HCT116 (cell line): ENCODE measurements at places on chromosomes 1 and 21.
A peak's percentile ranks its signal among the peaks of the same experiment; 100 is the strongest.

DNA sequence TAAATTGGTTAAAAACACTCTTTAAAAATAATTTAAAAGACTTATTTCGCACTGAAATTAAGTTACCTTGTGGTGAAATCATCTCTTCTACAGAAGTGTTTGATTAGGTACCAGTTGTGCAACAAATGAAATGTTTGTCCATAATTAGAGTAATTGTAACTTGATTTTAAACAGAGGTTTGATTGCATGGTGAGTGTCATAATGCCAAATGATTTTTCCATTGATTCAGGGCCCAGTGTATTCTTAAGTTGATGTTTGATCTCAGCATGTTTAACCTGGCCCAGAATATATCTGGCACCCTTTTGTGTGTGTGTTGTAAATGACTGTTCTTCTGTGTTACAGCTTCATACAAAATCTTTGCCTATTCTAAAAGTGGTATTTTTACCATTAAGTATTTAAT is 28.5 kb downstream of the LRRC8B start:
- no peak for DNase-seq

DNA sequence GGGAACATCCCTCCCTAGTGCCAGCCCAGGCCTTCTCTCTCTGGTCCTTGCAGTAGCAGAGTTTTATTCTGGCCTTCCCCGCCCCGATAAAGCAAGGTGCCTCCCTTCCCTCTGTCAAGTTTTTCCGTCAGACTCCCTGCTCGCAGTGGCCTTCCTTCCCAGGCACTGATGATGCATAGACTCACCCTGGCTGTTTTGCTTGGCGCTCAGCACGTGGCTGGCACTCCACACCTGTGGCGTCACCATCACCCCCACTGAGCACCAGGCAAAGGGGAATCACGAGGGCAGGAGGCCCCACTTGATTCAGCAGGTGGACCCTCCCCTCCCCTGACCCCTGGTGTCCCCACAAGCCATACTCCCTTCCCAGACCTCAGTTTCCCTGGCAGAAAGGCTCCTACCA is 7.4 kb downstream of the SLC26A9 start:
- no peak for DNase-seq

DNA sequence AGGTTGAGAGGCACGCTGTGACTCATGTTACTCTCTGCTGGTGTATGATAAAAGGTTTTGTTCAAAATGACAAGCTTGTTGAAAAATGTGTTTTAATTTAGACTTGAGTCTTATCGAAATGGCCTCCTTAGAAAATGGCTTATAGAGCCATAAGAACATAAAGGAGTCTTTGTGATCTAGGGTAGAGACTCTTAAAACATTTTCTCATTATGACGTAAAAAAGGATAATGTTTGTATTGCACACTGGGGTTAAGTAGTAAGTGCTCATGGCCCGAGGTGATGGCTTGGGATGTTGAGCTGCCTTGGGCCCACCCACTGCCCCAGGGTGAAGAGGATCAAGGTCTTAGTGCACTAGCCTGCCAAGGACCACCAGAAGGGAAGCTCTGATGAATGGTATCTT is 117.4 kb downstream of the DISC1 start:
- no peak for DNase-seq

DNA sequence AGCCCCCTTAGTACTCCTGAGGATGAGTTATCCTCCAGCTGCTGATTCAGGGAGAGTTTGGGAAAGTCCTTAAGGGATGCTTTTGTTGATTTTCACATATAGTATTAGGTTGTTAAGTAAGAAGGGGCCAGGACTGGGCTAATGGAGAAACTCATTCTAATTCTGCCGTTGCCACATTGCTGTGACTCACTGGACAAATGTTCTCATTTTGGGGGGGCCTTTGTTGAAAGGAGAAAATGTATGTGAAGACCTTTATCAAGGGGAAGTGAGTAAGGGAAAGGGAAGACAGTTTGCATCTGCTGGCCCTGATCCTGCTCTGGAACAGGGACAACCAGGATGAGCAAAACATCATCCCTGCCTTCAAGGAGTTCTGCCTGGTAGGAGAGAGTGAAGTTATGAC is 123.2 kb upstream of the FGGY start:
- DNase-seq = no peak

DNA sequence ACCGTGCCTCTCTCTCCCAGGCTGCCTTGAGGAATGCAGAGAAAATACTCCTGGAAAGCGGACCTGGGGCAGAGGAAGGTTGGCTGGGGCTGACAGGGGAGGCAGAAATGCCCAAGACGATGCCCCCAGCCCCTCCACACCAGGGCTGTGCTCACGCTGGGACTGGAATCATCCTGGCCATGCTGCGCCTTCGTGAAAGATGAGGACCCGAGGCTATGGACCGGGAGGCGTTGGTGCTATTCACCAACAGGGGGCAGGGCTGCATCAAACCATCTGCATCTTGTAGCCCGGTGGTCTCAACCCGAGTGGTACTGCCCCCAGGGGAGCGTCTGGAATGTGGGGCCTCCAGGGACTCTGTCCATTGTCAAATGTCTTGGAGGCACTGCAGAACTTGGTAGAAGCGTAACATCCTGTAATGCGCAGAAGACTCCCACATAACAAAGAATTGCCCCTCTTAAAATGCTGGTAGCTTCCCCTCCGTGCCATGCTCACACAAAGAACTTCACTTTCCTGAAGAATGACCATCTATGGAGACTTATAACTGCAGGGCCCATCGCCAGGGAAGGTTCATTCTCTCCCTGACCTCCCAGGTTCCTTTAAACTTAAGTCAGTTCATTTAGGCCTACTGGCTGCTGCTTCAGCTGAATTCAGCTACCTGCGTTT is 251.2 kb downstream of the RRAGC start:
- DNase-seq = peak; percentile 8

DNA sequence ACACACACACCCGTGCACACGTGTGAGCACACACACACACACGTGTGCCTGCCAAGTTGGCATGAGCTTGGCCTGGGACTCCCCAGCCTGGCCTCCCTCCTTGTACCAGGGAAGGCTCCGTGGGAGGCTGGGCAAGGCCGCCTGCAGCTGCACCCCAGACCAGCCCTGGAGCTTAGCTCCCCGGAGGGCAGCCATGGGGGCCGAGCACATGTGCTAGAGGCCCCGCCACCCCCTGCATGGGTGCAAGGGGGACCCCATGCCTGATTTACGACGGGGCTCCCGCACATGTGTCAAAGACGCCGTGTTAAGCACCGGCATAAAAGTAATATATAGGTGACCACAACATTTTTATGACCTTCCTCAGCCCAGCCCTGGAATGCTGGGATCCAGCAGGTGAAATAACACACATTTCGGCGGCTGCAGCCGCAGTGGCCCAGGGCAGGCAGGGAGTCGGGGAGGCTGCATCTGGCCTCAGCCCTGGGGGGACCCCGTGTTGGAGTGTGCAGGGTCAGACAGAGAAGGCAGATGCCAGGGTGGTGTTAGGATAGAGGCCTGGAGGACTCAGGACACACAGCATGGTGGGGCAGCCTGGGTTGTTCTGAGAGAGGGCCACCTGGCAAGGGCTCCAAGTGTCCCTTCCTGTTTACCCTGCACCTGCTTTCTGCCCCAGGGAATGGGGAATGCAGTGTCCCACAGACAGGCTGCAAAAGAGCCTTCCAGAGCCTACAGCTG is 56.3 kb downstream of the WNT9A start:
- DNase-seq = no peak

DNA sequence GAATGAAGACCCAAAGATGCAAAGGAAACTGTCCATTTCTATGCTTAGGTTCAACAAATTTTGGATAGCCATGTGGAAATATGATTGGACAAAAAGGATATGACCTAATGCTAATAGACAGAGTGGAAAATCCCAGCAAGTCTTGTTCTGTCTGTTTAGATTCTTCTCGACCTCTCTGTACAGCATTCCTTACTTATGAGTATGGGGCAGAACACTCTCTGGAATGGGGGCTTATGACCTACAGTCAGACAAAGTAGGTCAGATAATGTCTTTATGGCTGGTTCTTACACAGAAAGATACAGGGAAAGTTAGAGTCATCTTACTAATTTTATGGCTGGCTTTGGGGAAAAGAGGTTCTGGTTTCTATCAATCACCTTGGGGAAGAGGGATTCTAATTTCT is 2.8 kb downstream of the GCSAML start:
- DNase-seq = no peak

- DNase-seq = no peak
These were observed 24.3 kb downstream of the GPSM2 start for GRCh38 chr1:108901106-108901505.

- no peak for DNase-seq
These were observed 198.9 kb upstream of the UBE2U start for GRCh38 chr1:64004451-64005025.

- no peak for DNase-seq
These were observed 9.5 kb downstream of the ERG start for GRCh38 chr21:38488640-38489270.

GRCh38 chr1:204074274-204075138 is 1.6 kb downstream of the SOX13 start:
- DNase-seq = no peak

DNA sequence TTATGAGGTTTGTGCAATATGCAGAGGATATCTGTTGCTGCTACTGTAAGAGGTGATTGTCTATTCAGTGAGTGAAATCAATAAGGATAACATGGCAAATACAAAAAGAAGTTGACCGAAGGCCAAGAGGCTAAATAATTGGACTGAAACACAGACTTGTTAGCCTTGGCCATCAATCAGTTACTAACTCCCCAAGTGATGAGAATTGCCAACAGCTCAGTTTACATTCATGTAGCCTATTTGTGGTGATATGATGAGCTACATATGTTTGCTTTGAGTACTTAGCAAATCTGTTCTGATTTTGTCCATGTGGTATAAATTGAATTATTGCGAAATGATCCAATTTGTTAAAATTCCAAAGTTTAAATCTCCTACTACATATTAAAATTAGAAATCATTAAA is 68.6 kb upstream of the VAV3 start:
- DNase-seq = no peak

DNA sequence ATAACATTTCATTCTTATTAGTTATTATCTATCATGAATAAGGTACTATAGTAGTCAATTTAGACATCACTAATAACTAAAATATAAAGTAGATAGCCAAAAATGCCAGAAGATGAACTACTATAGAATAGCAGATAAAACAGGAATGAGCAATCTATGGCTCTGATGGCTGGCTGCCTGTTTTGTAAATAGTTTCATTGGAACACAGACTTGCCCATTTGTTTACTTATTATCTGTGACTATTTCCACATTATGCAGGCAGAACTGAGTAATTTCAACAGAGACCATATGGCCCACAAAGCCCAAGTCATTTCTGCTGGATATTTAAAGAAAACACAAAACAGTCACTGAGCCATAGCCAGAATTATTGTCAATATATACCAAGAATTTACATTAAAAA is 222.1 kb downstream of the COL24A1 start:
- no peak for DNase-seq

DNA sequence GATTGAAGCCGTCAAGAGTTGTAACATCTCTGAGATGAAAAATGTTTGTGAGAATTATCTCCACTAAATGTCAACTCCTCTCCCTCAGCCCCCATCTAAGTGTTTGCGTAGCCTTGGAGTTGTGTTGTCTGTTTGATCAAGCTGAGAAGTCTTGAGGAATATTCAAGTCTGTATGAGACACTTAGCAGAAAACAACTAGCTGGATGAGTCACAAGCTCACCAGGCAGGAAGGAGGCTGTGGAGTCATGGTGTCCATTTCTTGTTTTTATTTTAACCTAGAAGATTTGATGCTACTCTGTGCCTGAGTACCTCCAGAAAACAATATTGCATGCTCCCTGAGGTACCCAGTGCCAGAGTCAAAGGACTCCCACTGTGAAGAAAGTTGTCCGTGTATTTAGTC is 211.6 kb upstream of the PLXNA2 start:
- no peak for DNase-seq

GRCh38 chr1:45526135-45526644 is 4.5 kb upstream of the PRDX1 start:
- no peak for DNase-seq

- no peak for DNase-seq
These were observed 37.0 kb downstream of the SLC9A1 start for GRCh38 chr1:27117733-27118439.

DNA sequence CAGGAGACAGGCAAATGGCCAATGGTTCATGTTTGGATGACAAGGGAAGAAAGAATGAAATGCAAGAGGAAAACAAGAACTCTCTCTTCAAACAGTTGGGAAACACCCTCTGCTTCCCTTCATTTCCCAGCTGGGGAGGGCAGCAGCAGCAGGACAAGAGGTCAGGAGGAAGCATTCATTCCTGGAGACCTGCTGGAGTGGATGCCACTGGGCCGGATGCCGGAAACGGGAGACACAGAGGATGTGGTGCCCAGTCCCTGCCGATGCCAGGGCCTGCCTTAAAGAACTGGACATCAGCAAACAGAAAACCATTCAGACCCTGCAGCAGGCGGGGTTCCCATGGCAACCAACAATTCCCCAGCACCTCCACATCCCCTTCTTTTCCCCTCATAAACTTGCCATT is 102.3 kb upstream of the ZNF648 start:
- DNase-seq = no peak

DNA sequence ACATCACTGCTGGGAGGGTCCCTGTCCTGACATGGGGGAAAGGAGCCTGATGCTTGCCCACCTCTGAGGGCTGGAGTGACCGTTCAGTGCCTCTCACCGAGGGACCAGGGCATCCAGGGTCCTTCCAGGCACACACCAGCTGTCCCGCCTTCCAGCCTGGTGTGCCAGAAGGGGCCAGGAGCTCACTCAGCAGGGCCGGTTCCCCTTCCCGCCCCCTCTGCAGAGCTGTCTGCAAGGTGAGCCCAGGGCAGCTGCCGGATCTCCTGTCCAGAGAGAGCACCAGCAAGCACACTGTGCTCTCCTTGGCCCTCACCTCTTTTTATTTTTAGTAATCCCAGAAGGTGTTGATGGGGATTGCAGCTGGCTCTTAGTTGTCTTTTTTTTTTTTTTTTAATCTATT is 16.9 kb downstream of the H6PD start:
- DNase-seq = no peak

DNA sequence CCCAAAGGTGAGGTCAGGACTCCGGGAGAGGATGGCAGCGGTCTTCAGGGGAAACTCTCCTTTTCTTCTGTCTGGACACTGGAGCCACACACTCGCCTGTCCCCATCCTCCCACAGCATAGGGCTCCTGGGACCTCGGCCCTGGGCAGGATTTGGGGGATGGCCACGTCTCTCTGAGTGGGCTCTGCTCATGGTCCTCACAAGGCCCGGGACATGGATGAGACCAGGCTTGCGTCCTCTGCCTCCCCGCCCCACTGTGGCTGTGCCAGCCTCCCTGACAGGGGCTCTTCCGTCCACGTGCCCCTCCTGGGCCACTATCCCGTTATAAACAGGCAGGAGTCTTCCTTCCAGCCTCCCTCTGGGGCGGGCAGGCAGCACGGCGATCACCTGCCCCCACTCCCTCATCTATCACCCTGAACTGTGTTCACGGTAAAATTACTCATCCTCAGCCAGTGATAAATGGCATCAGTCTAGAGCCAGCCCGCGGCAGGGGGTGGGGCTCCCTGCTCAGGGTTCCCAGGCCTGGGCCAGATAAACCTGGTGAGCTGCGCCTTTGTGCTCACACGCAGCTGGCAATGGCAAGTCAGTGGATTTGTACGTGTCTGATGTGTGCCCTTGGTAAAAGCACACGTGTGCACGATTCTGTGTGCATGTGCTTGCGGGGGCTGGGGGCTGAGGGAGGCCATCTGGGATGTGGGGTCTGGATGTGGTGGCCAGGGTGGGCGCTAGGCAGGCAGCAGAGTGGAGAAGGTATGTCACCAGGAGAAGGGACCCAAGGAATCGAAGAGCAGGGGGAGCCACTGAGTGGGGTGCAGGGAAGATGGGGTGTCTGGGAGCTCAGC is 12.6 kb upstream of the SAMD11 start:
- DNase-seq = no peak
